ENCODE measurements at places on chromosomes 6 and 20.

- DNase-seq = peak; percentile 89
Observed at GRCh38 chr6:36755435-36756348, 58.1 kb downstream of the RAB44 start.

DNA sequence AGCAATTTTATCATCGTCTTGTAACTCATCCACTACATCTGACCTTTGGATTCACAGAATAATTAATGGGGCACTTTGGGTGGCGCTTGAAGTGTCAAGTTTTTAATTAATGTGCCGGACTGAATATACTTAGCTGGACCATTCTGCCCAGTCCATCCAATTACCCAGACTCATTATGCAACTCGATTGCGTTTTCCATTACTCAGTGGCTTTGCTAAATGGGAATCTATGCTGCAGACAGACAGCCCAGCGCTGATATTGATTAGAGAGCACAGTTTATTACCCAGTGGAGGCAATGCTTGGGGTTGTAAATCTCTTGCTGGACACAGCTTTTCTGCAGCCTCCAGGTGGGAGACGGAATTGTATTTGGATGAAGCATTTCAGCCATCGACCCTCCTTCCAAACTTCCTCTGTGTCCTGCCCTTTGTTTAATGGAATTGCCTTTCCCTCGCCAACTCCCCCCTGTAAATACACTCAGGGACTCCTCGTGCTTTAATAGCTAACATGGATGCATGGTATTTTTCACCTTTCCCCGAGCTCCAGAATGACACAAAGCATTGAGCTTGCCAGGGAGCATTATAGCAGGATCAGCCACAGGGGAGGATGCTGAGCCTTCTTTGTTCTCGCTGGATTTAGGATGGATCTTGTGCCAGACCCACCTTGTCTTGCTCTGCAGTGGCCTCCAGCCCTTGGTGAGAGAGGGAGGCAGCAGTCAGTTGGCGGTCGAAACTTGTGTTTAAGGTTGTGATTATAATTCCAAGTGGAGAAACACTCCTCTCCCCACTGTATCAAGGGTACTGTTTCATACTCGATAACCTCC, 59.7 kb downstream of the EDN3 start:
- DNase-seq = no peak

DNA sequence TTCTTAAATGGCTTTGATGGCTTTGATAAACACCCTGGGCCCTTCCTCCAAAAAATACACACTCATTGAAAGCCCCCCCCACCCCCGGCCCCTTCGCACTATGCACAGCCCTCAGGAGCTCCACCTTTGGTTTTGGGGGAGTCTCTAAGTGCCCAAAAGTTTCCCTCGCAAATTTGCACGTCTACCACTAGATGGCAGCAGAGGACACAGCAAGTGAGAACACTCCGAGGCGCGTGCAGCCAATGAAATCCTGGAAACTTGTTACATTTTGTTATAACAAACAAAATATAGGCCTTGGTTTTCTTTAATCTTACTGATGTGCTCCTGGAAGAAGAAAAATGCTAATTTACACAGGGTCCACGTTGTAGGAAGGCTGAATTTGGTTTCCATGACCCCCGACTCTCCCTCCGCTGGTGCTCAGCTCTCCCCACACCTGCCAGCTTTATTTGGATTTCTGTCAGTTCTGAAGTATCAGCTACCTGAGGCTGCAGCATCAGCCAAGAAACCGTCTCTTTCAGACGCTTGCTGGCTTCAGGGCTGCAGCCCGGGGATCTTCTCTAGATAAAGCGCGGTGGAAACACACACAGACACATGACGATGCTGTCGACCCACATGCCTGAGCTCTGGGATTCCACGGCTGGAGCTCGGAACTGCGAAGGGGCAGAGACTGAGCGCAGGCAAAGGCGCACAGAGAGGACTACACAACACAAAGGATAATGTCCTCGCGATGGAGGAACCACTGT, 148.3 kb upstream of the RPS6KA2 start:
- peak; percentile 44 for DNase-seq

- no peak for DNase-seq
Observed at GRCh38 chr6:149140910-149141290, 176.6 kb upstream of the TAB2 start.

GRCh38 chr6:133551436-133551835, 310.3 kb downstream of the EYA4 start:
- DNase-seq = no peak

DNA sequence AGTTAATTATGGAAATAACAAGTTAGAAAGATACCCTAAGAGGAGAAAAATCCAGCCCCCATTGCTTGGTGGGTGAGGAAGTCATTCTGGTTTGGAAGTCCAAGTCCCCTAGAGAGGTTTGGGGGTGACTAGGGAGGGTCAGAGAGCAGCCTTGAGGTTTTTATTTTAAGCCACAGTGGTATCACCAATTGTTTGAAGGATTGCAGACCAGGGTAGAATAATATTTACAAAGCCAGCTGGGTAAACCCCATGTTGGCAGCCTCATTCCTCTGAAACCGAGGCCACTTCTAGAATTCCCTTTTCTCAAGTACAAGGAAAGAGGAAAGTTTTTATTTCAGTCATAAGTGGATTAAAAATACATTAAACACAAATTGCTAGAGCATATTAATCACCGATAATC, 99.7 kb downstream of the TMEM170B start:
- no peak for DNase-seq

- no peak for DNase-seq
Observed at GRCh38 chr20:57948180-57948955, 238.6 kb upstream of the PMEPA1 start.

GRCh38 chr20:23232679-23233308, 117.8 kb upstream of the NXT1 start:
- DNase-seq = no peak

- no peak for DNase-seq
Observed at GRCh38 chr20:38953630-38954340, 8.4 kb upstream of the DHX35 start.

DNA sequence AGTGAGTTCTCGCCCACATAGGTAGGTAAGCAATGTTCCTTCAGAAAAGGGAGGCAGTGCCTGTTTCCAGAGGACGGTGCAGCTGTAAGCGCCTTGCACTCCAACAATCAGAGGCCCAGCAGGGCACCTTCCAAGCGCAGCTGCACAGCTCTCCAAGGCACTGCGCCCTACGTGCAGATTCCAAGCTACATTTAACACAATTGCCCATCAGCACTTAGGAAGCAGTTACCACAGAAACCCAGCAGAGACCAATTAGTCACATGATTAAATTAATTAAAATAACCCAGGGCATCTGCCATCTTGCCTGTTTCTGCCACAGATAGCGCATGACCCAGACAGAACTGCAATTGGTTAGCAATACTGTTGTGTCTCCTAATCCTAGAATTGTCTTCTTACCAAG, 65.5 kb downstream of the SOBP start:
- DNase-seq = no peak

GRCh38 chr20:41249411-41250281, 67.9 kb downstream of the ZHX3 start:
- DNase-seq = peak; percentile 78

DNA sequence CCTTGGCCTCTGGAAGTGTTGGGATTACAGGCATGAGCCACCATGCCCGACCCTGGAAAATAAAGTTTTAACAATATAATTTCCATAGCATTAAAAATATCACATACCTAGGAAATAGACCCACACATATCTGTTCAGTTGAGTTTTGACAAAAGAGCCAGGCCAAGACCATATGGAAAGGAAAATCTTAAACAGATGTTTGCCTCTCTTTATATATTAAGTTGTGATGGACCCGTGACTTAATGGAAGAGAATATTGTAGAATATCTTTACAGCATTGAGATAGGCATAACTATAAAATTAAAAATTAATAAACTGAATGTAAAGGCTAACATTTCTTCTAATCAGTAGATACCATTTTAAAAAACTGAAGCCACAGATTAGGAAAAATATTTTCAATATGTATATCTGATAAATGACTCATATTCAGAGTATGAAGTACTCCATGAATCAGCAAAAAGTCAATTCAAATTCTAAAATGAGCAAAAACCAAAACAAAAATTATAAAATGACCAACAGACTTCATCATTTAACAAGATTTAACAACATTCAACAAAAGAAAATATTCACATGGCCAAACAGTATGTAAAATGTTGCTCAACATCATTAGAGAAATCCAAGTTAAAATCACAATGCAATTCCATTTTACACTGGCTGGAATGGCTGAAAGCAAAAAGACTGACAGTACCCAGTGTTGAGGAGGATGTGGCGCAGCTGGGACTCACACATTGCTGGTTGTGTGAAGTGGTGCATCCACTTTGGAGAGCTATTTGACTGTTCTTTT, 43.3 kb downstream of the GTF2H5 start:
- peak; percentile 35 for DNase-seq

DNA sequence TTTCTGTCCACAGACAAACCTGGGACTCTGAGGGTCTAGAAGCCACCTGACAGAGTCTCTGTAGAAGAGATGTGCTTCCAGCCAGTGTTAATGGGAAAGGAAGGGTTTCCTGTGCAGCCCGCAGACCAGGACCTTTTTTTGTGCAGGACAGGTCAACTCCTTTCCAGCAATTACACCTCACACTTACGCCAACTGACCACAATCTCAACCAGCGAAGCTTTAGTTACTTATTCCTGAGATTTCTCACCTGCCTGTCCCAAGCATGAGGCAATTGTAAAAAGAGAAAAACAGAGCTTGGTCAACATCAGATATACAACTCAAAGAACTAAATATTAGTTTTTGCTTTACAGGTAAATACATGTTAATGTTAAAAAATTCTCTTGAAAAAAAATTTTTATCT, 393.8 kb upstream of the ID4 start:
- DNase-seq = no peak

GRCh38 chr6:26197933-26198721, 110.9 kb downstream of the HFE start:
- DNase-seq = peak; percentile 40

DNA sequence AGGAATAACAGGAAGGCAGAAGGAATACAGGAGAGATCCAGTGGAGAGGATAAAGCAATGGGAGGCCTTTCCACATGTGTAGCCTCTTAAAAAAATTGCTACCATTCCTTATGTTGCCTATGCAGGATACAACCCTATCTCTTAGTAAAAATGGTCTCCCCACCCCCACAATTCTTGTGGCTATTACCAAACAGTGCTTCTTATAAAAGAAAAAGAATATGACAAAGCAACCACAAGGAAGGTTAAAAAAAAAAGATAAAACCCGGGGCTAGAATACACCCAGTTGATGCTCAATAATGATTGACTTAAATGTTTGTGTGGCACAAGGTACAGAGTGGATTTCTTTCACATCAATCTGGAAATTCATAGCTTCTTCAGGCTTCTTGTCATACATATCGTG, 250.9 kb downstream of the HIVEP2 start:
- DNase-seq = peak; percentile 21

DNA sequence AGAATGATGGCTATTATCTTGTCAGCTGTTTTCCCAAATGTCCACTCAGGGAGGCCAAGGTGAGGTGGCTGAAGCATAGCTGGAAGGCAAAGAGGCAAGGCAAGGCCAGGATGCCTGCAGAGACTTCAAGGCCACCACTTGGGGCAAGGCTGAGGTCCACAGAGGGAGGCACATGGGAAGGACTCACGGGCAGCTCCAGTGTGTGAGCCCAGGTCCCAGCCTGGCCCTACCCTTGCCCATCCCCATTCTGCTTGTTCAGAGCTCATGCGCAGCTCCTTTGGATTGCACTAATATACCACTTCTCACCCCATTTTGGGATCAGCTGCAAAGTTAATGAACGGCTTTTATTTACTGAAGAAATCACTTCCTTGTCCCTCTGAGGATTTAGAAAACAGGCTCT, 111.1 kb upstream of the KCNK16 start:
- DNase-seq = no peak
